ENCODE measurements at places on chromosomes 2 and 18.

DNA sequence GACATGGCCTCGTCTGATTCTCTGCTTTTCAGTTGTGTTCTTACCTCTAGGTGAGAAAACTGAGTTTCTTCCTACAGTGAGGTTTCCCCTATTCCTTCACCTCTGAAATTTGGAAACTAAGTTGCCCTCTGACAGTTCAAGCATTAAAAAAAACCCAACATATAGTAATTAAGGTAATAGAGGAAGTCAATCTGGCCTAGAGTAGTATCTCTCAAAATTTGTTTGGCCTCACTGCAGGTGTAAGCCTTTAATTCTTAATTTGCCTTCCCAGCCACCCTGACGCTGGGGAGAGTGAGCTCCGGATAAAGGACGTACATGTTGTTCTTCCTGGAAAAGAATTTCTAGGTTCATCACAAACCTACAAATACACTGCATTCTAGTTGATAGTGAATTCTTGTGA lies 1.4 kb downstream of the CAD start:
- DNase-seq: no peak

GRCh38 chr18:75199327-75199726 lies 9.6 kb downstream of the PTGR3 start:
- DNase-seq: no peak

- DNase-seq: no peak
Observed at GRCh38 chr2:54966165-54966832, 84.0 kb downstream of the RTN4 start.

DNA sequence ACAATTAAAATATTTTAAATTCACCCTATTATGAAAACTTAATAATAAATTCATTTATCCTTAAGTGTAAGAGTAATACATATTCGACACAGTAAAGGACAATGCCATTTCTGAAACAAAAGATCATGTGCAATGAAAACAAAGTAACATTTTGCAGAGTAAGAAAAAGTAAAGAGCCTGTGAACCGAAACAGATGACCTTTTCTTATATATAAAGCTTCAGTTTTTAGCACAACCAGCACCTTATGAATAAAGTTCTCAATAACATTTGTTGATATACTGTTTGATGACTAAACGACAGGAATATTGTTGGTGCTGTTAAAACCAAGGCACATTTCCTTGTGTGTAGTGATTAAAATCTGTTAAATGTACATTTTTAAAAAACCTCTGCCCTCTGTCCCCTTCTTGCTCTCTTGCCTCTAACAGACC lies 1.5 kb downstream of the PELI1 start:
- DNase-seq: no peak

- DNase-seq: no peak
Observed at GRCh38 chr2:142914507-142915313, 37.2 kb downstream of the KYNU start.

GRCh38 chr2:12589802-12590320 lies 126.9 kb upstream of the TRIB2 start:
- DNase-seq: no peak

- no peak for DNase-seq
Observed at GRCh38 chr2:225996462-225996828, 596.9 kb downstream of the NYAP2 start.

DNA sequence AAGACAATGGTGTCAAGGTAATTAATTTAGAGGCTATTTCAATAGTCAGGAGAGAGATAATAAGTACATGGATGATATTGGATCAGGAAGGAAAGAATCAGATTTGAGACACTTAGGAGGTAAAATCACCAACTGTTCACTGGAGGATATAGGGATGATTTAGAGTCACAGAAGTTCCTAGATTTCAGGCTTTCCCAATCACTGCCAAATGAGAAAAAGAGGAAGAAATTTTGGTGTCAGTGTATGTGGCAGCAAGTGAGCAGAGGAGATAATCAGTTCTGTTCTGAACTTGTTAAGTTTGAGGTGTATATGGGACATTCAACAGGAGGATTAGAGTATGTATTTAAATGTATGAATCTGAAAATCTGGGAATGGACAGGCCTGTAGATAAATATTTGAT lies 640.4 kb downstream of the NR4A2 start:
- no peak for DNase-seq

GRCh38 chr2:81942136-81942680 lies 1637.7 kb upstream of the LRRTM1 start:
- no peak for DNase-seq

- DNase-seq: no peak
Observed at GRCh38 chr18:44802508-44802907, 121.8 kb downstream of the SETBP1 start.

- DNase-seq: no peak
Observed at GRCh38 chr2:31235504-31235902, 1.6 kb downstream of the EHD3 start.
